ENCODE measurements at places on chromosomes 3 and 15. TPM values are rescaled to one million over a fixed set of nuclear protein-coding genes. Genes with fewer than 3 reads are reported as not detected.

GRCh38 chr3:148173851-148174250, 523.9 kb upstream of the AGTR1 start:
- DNase-seq: no peak

- no peak for DNase-seq
These were observed 92.4 kb upstream of the DAZL start for GRCh38 chr3:16697443-16698147.

Gene PTPN9
- polyA plus RNA-seq: 31.1 TPM

DNA sequence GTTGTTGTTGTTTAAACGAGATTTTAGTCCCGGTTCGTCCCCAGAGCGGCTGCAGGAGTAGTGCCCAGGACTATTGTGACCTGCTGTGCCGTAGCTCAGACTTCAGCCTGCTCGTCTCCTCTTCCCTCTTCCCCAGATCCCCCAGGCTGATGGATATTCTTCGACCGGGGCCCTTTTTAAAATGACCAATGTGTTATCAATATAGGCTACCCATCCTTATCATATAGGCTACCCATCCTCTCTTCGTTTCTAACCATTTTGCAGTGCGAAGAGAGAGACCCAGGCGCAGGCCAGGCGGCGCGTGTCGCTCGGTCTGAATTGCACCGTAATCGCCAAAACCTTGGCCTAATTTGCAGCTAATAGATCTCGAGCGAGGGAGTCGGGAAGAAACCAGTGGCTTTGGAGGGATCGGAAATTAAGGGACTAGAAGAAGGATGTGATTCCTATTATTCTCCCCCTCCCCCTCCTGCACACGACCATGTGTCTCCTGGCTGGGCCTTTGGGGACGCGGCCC, 23.0 kb downstream of the NR2F2 start:
- no peak for DNase-seq

DNA sequence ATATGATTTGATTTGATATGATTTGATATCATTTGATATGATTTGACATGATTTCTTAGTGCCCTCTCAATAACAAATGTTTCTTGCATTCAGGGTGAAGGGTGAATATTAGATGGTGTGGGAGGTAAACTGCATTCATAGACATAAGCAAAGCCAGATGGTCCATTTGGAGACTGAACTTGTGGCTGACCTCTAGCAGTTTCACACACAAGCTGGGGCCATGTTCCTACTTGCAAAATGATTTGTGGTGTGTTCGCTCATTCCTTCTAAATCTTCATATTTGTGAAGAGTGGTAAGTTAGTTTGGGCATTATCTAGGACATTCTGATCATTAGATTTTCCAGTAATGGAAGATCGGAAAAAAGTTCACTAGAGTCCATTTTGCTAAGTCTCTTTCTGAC, 40.5 kb upstream of the CCR4 start:
- no peak for DNase-seq

Gene C3orf70
- polyA plus RNA-seq: not detected

Gene OSTN
- polyA plus RNA-seq: not detected

Gene ZNF35
- 3.8 TPM for polyA plus RNA-seq

DNA sequence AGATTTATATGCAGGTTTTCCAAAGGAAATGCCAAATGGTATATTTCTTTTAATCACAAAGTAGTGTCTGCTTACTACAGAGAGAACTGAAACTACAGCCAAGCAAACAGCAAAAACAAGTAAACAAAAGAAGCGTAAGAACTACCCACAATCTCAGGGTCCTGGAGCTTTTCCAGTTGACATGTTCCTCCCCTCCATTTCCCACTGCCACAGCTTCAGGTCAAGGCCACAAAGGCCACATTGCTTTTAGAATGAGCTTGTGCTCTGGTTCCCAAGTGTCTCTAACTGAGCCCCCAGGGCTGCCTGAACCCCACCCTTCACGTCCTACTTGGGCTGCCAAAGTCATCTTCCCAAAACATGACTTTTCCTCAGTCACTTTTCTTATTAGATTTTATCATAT, 24.1 kb downstream of the CTDSPL start:
- DNase-seq: no peak

DNA sequence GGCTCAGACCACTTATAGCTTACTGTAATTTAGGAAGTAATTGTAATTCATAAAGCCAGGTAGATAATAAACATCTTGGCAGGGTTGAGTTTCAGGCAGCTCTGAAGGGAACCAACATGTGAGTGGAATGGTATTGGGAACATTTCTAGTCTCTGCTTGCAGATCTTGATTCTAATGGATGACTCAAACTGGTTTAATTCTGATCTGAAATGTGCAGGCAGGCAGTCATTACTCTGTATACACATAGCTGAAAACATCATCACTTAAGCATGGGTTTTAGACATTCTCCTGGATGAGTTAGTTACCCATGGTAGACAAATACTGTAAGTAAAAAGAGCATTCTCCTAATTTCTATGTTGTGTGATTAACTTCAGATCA, 317.0 kb upstream of the TPRG1 start:
- no peak for DNase-seq

DNA sequence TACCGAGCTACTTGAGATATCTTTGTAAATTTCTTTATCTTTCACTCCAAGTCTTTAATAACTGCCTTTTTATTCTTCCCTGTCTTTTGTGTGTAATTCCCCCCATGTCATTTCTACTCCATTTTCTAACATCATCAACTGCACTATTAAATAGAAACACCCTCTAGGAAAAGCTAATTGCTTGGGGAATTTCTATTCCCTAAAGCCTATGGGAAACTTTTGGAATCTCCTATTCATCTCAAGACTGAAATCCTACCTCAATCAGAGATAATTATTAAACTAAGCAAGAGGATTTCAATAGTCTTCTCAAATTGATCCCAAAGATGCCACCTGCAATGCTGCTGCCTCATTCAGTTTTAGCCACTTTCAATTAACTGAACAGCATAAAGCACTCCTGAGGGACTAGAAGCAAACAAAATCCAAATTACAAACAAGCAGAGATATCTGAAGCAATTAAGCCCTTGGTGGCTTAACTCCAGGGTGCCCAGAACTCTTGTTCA, 598.7 kb downstream of the IGSF11 start:
- DNase-seq: no peak

GRCh38 chr3:183212565-183212964, 40.5 kb upstream of the B3GNT5 start:
- DNase-seq: no peak

Gene P2RY12
- polyA plus RNA-seq: not detected

DNA sequence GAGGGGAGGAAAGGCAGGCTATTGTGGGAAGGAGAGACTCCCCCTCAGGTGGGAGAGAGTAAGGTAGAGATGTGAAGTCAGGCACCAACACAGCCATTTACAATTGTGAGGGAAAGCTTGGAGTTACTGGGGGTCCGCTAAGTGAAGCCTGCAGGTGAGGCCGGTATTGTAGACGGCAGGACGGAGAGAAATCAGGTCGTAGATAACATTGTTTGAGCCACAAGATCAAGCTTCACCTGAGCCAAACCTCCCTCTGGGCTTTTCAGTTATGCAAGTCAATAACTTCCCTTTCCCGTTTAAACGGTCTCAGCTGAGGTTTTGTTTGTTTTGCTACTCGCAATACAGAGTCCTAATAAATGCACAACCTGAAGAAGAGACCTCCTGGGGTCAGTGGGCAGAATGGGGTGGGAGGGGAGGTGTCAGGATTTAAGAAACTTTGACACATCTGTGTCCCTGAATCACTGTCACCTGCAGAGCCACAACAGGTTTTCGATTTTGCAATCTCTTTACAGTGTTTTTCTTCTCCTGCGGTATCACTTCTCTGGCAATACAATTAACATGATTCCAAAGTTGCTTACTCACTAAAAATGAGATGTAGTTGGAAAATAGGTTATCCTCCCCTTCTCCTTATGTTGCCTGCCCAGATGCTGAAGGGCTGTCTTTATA, 72.0 kb upstream of the GLCE start:
- DNase-seq: no peak

All from A549 (cell line).